Ureter (tissue), 1 donor: ENCODE measurements at places on chromosomes 2 and 18.

DNA sequence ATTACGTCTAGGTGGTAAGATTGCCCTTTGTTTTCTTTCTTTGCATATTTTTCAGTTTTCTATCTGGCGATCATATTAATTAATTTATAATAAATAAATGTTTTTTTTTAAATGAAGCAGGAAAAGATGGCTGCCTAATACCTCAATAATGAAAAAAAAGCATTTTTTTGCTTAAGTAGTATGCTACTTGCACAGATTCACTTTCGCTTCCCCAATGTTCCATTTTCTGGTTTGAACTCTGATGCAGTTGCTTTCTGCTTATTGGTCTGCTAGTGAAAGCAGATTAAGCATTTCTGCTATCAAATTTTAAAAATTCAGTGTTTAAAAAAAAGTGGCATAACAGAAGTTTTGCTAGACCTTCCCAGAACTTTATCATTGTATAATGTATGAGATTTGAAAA, 11.9 kb upstream of the TMEM182 start:
- no peak for DNase-seq

GRCh38 chr2:108194409-108195132, 45.2 kb upstream of the SULT1C3 start:
- DNase-seq, result no peak

GRCh38 chr18:10062302-10063300, 148.8 kb downstream of the VAPA start:
- DNase-seq, result no peak

GRCh38 chr2:100196786-100197494, 54.5 kb upstream of the AFF3 start:
- no peak for DNase-seq

DNA sequence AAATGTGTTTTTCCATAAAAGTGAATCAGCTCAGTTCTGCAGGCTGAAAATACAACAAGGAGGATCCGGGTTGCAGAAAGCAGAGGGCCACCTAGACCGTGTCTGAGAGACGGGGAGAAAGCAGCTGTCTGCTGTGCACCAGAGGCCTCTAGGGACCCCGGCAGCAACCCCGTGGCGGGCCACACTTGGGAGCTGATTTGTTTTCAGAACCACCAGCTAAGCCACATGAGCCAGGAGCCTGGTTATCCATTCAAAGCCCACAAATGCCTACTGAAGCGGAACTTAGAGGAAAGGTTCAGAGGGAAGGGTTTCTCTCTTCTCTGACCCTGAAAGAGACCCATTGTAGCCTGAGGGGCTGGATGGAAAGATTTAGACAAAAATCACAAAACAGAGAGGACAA, 28.4 kb upstream of the ID2 start:
- DNase-seq, result no peak

GRCh38 chr2:191512216-191512835, 165.6 kb upstream of the NABP1 start:
- DNase-seq, result no peak

DNA sequence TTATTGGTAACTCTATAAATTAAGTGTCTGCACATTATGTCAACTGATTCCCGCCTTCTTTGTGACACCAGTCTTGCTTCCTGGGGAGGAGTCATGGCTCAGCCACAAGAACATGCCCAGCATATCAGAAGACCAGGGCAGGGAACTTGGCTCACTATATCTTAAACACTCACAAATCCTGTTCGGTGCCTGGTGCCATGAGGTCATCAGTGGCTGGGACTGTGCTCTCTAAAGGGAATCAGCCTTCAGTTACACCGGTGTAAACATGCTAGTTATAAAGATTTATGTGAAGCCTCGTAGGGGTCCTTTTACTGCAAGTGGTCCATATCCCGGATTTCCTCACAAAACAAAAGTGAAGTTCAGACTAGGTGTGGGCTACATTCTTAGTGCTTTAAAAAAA, 73.1 kb upstream of the ZNF521 start:
- no peak for DNase-seq

DNA sequence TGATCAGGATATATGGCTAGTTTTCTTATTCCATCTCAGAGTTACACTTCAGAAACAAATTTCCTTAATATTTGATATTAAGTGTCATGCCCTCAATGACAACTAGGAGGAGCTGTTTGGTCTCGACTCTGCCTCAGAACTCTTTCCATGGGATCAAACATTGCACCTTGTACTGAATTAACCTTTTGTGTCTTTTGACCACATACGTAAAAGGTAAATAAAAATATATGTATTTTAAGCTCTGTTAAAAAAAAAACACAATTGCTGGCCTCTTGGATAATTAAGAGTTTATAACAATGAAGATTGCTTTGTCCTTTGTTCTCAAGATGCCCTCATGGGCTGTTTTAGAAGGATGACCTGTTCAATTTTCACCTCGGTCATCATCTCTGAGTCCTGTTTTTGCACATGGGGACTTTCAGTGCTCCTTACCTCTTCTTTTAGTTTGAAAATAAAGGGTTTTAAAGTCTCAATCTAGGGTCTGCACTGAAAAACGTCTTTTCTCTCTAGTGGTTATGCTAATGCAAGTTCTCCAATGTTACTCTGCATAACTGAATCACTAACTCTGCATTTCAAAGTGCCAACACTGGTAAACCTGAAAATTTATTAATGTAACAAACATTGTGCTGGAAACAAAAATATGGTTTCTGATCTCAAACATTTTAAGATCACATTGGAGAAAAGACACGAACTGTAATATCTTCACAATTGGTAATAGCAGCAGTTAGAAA, 18.8 kb upstream of the FN1 start:
- DNase-seq, result no peak

- DNase-seq, result no peak
These were observed 313.5 kb downstream of the EXOC6B start for GRCh38 chr2:72512376-72512775.

GRCh38 chr18:49743117-49743567, 70.2 kb downstream of the ACAA2 start:
- no peak for DNase-seq

- DNase-seq, result no peak
These were observed 123.8 kb downstream of the AKAIN1 start for GRCh38 chr18:5073026-5073944.

GRCh38 chr2:100234141-100234540, 88.2 kb downstream of the LONRF2 start:
- no peak for DNase-seq

GRCh38 chr2:51846018-51846417, 814.1 kb upstream of the NRXN1 start:
- no peak for DNase-seq

- DNase-seq, result no peak
These were observed 21.5 kb upstream of the KCNK3 start for GRCh38 chr2:26670931-26671460.

GRCh38 chr2:160371251-160372009, 122.2 kb downstream of the RBMS1 start:
- DNase-seq, result no peak

- no peak for DNase-seq
These were observed 631.8 kb upstream of the RAB6C start for GRCh38 chr2:129347486-129348217.

DNA sequence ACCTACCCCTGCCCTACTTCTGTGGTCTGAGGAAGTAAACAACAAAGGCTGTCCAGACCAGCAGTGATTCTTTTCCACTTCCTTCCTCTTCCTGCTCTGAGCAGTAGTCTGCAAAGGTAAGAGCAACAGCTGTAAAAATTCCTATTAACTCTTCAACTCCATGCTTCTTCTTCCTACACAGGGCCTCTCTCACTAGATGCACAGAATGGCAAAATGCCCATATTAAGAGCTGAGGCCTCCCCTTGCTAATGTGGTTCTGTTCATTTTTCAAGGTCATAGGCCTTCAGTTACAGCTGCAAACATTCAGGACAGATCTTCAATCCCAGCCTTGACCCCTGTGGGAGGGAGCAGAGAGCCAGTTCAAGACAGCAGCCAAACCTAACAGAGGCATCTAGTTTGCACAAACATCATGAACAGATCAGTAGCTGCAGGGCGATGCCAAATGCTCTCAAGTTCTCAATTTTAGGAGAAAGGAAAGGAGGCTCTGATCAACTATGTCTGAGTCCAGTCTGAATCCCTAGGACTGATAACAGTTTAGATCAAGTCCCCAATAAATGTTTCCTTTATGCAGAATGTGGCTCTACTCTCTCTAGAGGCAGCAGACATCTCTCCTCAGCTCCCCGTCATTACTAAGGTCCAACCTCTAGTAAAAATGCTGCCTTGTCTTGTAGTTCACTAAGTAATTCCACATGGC, 20.9 kb downstream of the SLC40A1 start:
- DNase-seq, result no peak

DNA sequence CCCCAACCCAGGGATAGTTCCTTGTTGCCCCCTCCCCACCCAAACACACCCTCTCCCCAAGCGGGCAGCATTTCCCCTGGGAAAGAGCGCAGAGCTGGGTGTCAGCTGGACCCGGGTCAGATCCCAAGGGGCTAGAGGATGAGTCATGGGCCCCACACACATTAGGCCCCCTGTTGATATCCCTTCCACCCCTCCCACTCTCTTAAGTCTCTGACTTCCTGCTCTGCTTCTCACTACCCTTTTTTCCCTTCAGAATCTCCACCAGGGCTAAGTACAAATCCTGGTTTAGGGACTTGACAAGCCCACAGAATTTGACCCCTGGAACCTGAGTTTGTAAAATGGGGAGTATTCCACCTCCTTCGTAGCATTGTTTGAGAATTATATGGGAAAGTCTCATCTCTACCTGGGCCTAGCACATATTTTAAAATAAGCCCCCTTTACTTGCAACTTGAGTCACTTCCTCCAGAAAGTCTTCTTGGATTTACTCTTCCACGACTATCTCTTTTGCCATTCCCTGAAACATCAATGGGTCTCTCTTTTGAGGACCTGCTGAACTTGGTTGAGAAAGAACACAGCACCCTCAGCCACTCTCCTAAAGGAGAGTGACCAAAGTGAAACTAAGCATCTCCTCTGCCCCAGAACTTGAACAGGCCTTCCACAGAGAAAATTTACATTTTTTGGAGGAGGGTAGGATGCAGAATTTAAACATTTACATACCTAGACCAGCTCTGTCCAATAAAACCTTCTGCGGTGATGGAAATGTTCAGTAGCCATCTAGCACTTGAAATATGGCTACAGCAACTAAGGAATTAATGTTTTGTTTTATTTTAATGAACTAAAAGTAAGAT, 4.7 kb downstream of the RTKN start:
- DNase-seq, result no peak

- DNase-seq, result no peak
These were observed 31.5 kb downstream of the USP34 start for GRCh38 chr2:61439241-61440002.

- no peak for DNase-seq
These were observed 20.5 kb downstream of the FBXO41 start for GRCh38 chr2:73263540-73264331.

DNA sequence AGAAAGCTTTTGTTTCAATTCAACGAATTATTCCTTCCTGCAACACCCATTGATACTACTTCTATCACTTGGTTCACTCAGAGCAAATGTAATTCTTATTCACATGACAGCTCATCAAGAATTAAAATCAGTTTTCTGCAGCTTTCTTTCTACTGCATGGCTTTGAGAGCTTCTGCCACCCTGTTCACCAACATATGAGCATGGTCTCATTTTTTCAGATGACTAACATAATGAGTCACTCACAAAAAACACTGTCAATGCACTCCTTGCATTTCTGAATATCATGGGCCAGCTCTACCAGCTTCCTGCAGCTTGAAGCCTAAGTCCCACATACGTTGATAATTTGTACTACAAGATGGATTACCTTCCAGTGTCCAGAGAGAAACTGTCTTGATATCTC, 342.9 kb downstream of the LRATD1 start:
- no peak for DNase-seq

DNA sequence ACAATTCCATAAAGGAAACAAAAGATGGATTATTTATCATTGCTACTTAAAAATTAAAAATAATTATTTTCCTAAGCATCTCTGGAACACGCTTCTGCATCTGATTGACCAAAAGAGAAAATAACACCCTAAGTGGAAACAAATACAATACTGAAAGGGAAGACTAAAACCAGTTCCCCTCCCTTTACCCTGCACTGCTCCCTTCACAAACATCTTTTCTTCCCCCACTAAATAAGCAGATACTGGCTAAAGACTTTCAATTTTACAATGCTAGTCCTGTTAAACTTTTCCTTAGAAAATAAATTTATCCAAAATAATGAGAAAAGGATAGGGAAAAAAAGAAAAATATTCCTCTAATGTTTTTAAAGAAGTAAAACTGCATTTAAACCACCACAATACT, 4.3 kb downstream of the NCKAP1 start:
- no peak for DNase-seq

DNA sequence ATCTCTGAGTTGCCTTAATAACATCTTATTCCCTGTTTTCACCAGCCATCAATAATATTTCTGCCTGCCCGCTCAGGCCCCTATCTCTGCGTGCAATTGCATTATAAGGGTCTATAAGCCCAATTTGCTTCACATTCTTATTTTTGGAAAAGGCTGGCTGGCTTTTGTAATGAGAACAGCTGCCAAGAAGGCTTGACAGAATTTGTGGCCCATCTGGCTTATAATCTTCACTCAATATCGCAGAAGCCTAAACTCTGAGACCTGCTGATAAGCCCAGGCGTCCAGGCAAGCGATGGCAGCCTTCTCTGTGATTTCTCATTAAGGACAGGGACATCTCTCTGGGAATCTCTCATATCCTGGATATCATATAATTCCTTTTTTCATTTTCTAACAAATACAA, 1618.6 kb upstream of the CELF4 start:
- DNase-seq, result no peak

GRCh38 chr2:53445383-53446070, 322.1 kb upstream of the CHAC2 start:
- DNase-seq, result no peak

DNA sequence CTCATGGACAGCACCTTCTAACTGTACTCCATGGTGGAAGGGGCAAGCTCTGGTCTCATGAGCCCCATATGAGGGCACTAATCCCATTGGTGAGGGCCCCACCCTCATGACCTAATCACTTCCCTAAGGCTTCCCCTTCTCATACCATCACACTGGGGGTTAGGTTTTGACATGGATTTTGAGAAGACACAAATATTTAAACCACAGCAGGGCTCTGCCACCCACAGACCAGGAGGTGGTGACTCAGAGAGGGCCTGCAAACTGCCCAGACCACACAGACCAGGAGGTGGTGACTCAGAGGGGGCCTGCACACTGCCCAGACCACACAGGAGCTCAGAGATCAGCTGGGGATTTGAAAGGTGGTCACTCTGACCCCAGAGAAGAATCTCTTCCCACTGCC, 222.0 kb downstream of the KLHL29 start:
- DNase-seq, result no peak

DNA sequence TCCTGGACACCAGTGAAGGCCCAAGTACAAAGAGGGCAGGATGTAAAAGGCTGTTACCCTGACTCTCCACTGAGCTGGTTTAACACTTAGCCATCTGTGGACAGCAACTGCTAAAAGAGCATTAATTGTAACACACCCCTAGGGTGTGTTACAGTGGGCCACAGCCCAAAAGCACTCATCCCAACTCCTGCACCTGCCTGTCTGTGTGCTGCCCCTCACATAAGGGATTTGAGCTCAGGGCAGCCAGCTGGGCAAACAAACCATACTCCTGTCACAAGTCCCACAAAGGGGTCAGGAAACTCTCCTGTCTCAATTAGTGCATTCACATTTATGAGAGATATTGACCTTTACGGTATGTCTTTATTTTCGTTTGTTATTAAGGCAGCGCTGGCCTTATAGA, 833.1 kb upstream of the NXPH2 start:
- DNase-seq, result no peak

- DNase-seq, result no peak
These were observed 40.8 kb upstream of the SCLY start for GRCh38 chr2:238019962-238020361.

GRCh38 chr2:30230497-30231211, 680 bp upstream of the LBH start:
- no peak for DNase-seq

- DNase-seq, result no peak
These were observed 3.1 kb downstream of the ANXA4 start for GRCh38 chr2:69745035-69745434.
